Naive thymus-derived CD4-positive, alpha-beta T cell (primary cell): ENCODE measurements at places on chromosomes 7 and 10. TPM values are rescaled to one million over a fixed set of nuclear protein-coding genes. Genes with fewer than 3 reads are reported as not detected.

Gene BTBD16
- total RNA-seq: not detected

Gene RBP4
- not detected for total RNA-seq

Gene OR2A1
- 0.19 TPM for total RNA-seq

Gene TDRD1
- not detected for total RNA-seq

Gene TAS2R4
- total RNA-seq: 6.3 TPM

Gene TIAL1
- total RNA-seq: 166 TPM

Gene FAM221A
- 4.9 TPM for total RNA-seq

Gene ZMIZ2
- total RNA-seq: 144 TPM

Gene OPALIN
- not detected for total RNA-seq

- no peak for DNase-seq
Measured at GRCh38 chr7:30246392-30246791, 38.0 kb upstream of the ZNRF2 start.

GRCh38 chr7:82678716-82679115 lies 235.1 kb upstream of the CACNA2D1 start:
- peak; percentile 15 for DNase-seq

GRCh38 chr10:101092881-101093354 lies 31.1 kb downstream of the KAZALD1 start:
- DNase-seq: no peak

GRCh38 chr7:111958431-111958830 lies 247.8 kb downstream of the DOCK4 start:
- no peak for DNase-seq

GRCh38 chr10:12634621-12634931 lies 285.2 kb downstream of the CAMK1D start:
- DNase-seq: no peak

DNA sequence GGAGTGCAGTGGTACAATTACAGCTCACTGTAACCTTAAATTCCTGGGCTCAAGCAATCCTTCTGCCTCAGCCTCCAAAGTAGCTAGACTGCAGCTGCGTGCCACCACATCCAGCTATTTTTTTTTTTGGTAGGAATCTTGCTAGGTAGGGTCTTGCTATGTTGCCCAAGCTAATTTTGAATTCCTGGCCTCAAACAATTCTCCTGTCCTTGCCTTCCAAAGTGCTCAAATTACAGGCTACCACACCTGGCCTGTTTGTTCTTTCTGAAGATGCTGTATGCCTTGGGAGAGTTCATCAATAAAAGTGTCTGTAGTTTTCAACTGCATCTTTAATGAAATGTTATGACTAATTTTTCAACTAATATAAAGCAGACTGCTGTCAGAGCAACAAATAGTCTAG lies 452 bp downstream of the SAMD9 start:
- no peak for DNase-seq

DNA sequence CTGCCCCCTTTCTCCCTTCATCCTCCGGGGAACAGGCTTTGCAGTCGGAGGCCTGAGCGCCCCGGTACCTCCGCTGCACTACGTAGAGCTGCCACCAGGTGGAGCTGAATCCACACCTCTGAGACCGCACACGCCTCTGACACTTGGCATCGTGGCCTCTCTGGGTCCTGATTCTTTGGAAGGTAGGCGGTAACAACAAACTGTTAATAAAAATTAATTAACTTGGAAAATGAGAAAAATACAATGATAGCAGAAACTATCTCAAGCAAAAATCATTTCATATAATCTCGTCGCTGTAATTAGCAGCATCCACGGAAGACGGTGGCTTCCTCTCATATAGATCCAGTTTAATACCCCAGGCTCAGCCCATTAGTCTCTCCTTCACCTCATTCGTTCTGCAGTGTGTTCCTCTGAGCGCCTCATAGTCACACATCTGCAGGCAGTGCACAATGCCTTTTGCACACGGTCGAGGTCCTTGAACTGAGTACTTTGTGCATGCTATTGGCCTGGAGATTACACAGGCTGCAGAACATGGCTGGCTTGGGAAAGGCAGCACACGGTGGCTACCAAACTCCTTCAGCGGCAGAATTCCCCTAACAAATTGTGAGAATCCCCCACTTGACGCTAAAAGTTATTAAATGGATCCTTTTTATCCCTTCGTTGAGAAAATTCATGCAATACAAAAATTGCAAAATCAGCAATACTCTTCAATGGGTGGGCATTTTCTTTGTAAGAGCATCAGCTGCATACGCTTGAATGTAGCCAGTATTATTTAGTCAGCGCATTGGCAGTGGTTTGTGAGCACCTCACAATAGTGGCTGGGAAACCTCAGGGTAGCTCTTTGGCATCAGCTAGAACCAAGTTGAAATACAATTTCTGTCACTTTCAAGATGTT lies 18.7 kb downstream of the OR9A2 start:
- peak; percentile 73 for DNase-seq

DNA sequence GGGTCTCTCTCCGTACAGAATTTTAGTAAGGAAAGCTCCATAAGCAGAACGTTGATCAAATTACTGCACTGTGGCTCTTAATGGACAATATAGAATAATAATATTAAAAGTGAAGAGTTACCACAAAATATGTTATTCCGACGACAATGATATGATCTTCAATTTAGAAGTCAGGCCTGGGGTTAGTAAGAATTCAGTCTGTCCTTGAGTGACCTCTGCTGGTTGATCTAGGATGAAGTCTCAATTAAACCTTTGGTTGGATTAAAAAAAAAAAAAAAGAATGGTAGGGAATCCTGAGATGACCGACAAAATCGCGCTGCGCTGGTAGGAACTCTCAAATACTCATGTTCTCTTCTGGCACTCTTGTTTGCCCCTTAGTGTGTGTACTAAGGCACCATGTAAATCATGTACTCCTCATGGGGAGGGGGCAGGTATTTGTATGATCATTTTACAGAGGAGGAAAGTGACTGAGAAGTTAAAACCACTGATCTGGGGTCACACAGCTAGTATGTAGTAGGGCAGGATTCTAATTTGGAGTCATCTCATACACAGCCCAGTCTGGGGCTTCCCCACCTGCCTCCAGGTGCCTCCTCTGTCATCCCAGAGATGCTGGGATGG lies 161.3 kb upstream of the NPVF start:
- DNase-seq: peak; percentile 57

DNA sequence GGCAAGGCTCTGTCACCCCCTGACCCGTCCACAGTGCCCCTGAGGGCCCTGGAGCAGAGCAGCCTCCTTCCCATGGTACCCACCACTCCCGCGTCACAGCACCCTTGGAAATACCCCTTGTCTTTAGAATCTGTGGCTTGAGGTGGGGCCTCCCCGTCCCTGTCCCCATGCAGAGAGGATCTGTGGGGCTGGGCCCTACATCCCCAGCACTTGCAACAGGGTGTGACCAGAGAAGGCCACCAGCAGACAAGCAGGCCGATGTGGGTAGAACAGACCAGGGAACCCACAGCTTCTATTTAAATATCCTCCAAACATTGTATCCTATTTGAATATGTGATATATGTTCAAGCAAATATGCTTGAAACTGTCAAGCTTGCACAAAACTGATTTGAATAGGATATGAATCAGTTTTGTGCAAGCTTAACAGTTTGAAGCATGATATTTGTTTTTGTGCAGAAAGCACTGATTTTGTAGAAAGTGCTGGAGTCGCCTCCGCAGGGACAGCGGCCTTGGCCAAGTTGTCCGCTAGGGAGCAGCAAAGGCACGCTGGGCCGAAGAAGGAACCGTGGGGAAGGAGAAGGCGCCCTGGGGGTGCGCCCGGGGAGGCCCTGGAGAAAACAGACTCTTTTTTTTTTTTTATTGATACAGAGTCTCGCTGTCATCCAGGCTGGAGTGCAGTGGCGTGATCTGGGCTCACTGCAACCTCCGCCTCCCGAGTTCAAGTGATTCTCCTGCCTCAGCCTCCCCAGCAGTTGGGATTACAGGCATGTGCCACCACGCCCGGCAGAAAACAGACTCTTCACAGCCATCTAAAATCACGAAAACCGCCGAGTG lies 2.2 kb downstream of the CFAP46 start:
- DNase-seq: no peak

DNA sequence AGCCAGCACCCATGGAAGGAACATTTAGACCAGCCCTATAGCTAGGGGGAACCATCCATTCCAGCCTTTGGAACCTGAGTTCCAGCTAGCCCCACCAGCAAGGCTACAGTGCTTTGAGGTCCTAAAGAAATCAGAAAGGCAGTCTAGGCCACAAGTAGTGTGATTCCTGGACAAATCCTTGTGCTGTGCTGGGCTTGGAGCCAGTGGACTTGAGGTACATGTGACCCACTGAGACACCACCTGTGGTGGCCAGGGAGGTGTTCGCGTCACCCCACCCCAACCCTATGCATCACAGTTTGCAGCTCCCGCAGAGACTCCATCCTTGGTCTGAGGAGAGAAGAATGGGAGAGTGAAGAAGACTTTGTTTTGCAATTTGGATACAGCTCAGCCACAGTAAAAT lies 31.8 kb downstream of the ZNF277 start:
- DNase-seq: no peak

DNA sequence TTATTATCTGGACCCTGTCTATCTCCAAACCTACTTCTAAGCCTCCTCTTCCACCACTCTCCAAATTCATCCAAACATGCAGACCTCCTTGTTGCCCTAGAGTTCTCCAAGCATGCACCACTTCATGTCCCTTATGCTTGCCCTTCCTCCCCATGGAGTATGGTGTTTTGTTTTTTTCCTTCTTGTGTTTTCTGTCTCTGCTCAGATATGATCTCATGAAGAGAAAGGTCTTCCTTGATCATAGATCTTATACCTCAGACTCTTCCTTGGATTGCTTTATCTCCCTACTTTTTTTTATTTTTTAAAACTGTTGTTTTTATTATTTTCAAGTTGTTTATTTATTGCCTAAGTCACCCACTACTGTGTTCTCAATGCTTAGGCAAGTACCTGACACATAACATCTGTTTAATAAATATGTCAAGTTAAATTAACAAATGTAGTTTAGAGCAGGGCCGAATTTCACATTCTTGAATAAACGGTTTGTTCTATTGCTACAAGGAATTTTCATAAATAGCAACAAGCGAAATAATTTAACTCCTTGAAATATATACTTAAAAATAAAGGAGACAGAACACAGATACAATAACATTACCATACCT lies 84.5 kb downstream of the HGF start:
- DNase-seq: no peak

GRCh38 chr7:47688311-47689100 lies 106.6 kb upstream of the TNS3 start:
- no peak for DNase-seq

DNA sequence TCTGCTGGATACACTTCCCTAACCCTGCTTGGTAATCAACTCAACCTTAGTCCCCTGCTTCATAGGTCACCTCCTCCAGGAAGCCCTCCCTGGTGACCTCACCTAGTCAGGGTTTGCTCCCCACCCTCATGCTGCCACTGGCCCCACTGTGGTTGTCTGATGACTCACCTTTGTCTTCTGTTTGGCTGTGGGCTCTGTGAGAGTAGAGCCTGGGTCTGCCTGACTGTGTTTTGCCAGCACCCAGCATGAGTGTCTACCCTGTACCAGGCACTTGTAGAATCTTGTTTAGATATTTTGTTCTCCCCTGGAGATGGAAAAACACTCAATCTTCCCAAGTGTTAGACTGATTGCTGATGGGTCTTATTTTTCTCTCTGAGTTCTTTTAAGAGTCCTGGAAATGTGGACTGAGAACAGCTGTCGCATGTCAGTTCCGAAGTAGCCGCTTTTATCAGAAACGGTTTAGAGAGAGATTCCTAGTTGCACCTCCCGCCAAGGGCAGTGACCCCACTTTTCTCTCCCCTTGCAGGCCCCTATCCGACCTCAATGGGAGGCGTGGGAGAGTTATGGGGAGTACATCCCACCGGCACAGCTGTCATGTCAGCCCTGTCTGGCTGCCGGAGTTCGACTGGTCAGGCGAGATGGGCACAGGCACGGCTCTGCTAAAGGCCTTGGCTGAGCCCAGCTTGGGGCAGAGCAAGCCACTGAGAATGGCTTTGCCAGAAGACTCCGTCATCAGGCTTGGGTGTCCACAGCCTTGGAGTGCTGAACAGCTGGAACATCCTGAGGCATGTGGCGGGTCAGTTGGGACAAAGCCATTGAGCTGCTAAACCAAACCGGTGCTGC lies 134.3 kb downstream of the GRK5 start:
- DNase-seq: no peak

- DNase-seq: no peak
Measured at GRCh38 chr7:47317487-47317886, 264.4 kb downstream of the TNS3 start.

DNA sequence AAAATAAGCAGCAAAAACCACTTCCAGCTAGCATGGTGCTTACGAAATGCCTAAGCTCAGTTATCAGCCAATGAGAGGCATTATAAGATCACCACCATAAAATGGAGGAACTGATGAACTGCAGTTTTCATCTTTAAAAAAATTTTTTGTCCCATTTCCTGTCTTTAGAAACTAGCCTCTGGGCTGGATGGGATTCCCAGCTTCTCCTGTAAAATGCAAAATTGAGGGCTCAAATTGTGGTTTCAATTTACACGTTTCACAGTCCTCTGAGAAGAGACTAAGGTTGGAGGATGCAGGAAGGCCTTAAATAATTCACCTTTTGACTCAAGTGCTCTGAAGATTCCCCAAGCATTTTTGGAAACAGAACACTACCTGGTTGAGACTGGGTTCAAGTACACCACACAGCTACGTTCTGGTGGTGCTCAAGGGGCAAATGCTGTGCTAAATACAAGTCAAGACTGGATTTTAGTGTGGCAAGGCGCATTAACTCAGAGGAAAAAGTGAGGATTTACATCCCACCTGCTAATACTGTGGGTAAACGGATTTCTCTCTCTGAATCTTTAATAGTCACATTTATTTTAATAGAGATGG lies 951 bp downstream of the ZNF25 start:
- DNase-seq: no peak

GRCh38 chr7:26000841-26001240 lies 151.2 kb upstream of the NFE2L3 start:
- DNase-seq: no peak

DNA sequence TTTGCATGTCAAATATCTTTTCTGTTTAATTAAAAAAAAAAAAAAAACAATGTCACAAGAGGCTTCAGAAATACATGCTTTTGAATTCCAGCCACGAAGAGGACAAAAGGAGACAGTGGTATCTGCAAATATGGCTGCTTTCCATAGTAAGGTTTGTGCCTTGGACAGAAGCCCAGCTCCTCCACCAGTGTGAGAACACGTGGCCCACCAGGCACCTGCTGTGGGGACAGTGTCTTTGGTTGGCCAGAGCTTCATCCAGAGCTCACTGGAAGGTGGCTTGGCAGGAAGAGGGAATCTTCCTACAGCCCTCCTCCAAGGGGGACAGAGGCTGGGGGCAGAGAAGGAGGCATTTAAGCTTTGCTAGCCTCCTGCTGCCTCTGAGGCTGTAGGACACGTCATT lies 144.6 kb downstream of the GLCCI1 start:
- DNase-seq: no peak

DNA sequence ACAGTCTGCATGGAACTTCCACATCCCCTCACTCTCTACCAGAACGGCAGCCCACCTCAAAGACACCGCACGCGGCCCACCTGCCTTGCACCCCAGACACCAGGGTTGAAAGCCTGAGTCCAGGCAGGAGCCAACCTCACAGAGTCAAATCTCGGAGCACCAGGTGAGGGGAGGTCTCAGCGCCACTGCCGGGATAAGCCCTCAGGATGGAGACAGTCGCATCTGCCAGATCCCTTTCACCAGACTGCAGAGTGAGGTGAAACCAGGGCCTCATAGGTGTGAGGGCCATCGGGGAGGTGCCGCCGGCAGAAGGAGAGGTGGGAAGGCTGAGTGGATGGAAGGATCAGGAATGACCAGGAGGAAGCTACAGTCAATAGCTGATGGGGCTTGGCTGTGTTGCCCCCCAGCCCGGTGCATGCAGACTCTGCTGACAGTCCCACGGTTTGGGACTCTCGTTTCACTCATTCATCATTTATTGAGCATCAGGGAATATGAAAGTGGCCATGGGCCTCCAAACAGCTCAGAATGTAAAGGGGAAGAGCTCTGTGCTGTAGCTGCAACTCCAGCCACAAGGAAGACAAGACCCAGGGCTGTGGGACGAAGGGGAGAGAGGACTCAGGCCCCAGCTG lies 315.0 kb downstream of the PTPRN2 start:
- DNase-seq: no peak
